ENCODE measurements at places on chromosomes 2 and 18.

GRCh38 chr2:210481601-210482175 lies 5.1 kb upstream of the LANCL1 start:
- DNase-seq = peak; percentile 43

GRCh38 chr2:36597003-36597531 lies 901 bp downstream of the FEZ2 start:
- no peak for DNase-seq

- DNase-seq = no peak
Measured at GRCh38 chr2:194166818-194167217, 1490.2 kb upstream of the SLC39A10 start.

GRCh38 chr18:21134895-21135294 lies 23.3 kb upstream of the ROCK1 start:
- no peak for DNase-seq

GRCh38 chr2:212416086-212416485 lies 122.5 kb downstream of the ERBB4 start:
- DNase-seq = no peak

- DNase-seq = no peak
Measured at GRCh38 chr2:136297994-136298393, 180.0 kb upstream of the CXCR4 start.

- DNase-seq = peak; percentile 47
Measured at GRCh38 chr2:41061356-41061755, 609.5 kb upstream of the SLC8A1 start.

DNA sequence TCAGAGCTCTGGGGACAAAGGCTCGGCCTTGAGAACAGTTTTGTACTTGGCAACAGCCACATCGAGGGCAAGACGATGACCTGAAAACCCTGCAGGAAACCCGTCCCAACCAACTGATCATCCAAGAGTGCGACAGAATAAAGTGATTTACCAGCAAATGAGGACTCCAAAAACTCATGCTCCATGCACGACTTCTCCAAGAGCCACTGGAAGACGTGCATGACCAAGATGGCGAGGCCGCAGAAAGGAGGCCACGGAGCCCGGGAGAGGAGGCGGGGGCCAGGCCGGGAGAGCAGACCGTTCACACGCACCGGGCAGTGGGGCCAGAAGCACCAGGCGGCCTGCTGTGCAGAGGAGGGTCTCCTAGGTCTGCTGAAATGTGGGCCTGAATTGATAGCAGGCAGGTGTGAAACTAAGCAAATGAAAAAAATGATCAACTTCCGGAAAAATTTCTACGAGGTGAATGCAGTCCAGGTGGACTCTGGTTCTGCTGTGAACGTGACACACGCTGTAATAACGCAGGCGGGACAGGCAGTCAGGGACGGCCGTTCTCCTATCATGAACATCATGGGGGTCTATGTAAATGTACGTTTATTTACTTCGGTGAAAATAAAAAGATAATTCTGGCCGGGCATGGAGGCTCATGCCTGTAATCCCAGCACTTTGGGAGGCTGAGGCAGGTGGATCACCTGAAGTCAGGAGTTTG lies 252.2 kb downstream of the HDAC4 start:
- DNase-seq = no peak

- no peak for DNase-seq
Measured at GRCh38 chr2:219405958-219406860, 12.0 kb upstream of the DES start.

DNA sequence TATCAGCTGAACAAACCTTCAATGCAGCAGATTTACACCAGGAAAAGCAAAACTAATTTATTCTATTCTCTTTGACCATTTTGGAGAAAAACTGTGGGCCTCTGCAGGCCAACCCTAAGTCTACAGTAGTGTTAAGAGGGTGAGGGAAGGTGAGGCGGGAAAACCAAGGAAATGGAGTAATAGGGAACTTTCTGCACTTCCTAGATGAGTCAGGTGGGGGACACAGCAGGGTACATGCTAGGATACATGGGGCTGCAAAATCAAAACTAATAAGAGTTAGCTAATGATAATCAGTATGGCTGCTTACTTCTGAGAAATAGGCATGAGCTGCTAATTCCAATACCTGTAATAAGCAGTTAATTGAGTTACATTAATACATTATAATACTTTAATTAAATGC lies 66.0 kb upstream of the PGAP1 start:
- no peak for DNase-seq

GRCh38 chr2:238726670-238727584 lies 121.0 kb upstream of the TWIST2 start:
- DNase-seq = no peak

DNA sequence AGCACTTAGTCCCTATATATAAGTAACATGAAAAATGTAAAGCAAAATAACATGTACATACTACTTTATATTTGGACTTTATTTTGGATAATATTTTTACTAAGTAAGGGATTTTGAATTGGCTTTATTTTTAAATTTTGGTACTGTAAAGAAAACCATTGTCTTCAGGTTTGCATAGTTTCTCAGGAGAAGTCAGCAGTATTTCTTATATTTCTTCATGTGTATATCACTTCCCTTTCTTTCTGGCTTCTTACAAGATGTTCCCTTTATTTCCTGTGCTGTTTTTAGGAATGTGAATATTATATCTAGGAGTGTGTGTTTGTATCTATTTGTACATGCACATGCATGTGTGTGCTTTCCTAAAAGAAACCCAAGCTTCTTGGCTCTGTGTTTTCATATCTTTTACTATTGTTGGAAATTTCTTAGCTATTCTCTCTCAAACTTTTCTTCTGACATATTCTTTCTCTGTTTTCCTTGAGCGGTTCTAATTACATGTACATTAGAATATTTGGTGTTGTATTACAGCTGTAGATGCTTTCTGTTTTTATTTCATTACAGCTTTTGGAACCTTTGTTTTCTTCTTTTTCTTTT lies 1549.7 kb upstream of the ACVR2A start:
- DNase-seq = no peak

DNA sequence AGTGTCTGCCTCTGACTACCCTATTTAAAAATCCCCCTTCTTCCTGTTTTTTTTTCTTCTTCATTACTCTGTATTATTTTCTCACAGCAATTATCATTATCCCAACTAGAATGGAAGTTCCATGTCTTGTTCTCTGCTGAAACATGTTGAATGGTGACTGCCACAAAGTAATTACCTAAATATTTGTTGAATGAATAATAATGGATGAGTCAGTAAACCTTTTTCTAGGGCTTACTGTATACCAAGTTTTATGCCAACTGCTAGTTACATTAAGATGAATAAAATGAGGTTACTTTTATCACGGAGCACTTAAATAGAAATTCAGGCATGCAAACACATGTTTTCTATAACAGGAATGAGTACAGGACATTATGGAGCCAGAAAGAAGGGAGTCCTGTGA lies 490.6 kb downstream of the THSD7B start:
- no peak for DNase-seq

DNA sequence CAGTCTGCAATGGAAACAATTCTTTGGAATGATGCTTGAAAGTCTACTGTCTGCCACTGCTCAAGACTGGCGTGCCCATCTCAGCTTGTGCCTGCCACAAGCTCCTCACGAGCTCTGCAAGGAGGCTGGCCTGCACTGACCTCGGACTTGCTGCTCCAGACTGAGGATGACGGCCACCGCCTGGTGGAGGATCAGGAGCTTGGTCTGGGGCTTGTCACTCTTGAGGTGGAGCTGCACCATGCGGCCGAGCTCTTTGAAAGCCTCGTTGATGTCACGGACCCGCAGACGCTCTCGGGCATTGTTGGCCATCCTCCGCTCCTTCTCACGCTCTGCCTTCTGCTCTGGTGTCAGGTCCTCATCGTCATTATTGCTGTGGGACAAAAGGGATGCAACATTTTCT lies 269.4 kb upstream of the CCDC68 start:
- DNase-seq = no peak

DNA sequence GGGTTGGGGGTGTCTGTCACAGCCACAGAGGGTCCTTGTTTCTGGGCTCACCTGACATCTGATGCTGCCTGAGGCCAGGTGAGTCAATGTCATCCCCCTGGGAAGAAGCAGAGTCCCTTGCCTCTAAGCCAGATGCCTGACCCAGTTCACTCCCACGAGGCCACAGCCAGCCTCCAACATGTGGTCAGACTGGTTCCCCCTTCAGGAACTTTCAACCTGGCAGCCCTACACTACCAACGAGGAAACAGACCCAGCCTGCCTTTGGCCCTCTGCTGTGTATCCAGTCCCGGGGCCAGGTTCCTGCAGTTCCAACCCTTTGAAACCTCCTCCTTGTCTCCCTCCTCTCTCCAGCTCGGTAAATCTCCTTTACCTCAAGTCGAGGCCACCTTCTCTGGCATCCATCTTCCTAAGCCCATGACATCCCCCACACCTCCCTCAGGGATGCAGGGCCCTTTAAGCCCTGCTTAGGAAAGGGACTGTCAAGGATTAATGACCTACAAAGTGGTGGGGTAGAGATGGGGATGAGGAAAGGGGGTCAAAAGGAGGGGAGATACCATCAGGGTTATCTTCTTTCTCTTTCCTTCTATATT lies 49.2 kb upstream of the SMAD2 start:
- DNase-seq = no peak

GRCh38 chr2:29400930-29401653 lies 285.9 kb downstream of the CLIP4 start:
- DNase-seq = no peak

DNA sequence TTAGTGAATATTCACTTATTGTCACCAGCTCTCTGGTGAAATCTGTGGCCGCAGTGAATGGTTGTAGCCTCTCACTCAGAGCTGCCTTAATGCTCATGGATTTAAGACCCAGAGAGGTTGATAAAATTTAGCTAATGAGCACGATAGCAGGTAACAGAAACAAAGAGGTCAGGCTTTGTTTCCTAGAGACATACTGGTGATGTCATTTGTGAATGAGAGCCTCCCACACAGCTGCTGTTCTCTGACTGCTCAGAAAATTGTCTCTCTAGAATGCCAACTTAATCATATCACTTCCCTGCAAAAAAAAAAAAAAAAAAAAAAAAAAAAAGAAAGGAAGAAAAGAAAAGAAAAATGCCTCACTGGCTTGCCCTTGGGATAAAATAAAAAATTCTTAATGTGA lies 411.7 kb upstream of the MYT1L start:
- no peak for DNase-seq

Measured in right forelimb (tissue), 1 donor.